ENCODE measurements at places on chromosomes 11 and 22.

- no peak for DNase-seq
These were observed 373.0 kb downstream of the CTTN start for GRCh38 chr11:70771099-70771885.

GRCh38 chr22:20087319-20088262, 7.5 kb downstream of the DGCR8 start:
- no peak for DNase-seq

- DNase-seq, result no peak
These were observed 116.2 kb downstream of the KIAA1671 start for GRCh38 chr22:25068707-25069106.

GRCh38 chr11:118313242-118313641, 8.7 kb downstream of the CD3E start:
- no peak for DNase-seq

DNA sequence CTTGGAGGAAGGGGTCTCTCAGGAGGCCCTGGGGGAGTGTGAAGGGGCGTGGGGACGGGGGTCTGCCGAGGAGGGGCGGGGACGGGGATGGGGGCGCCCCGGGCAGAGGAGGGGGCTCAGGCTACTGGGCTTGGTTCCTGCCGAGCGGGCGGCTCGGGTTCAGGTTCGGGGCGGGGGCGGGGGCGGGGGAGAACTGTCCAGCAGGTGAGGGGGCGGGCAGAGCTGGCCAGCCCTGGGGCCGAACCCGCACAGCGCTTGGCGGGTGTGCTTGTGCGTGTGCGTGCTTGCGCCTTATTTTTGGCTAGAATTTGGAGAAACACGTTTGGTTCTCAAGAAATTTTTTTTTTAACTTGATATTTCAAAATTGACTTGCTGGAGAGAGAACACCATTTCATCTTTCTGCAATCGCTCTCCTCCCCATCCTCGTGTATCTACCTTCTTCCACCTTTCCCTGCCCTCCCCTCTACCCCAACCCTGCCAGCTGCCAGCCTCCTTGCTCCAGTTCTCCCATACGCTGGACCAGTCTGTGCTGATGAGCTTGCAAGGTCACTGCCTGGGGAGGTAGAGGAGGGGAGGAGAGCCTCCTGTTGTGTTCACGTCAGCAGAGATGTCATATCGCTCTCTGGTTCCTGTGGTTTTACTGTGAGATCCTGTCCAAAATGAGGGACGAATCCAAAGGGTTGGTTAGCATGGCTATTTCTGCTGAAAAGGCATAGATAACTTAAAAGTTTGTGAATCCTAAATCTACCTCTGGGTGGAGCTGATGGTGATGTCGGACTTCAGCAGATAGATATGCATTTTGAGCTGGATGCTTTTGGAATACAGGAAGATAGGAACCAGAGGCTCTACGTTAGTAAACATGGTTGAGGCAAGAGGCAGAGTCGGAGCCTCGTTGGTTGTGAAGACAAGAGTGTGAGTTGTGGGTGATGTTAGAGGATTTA, 668 bp downstream of the MADD start:
- DNase-seq, result peak; percentile 64

DNA sequence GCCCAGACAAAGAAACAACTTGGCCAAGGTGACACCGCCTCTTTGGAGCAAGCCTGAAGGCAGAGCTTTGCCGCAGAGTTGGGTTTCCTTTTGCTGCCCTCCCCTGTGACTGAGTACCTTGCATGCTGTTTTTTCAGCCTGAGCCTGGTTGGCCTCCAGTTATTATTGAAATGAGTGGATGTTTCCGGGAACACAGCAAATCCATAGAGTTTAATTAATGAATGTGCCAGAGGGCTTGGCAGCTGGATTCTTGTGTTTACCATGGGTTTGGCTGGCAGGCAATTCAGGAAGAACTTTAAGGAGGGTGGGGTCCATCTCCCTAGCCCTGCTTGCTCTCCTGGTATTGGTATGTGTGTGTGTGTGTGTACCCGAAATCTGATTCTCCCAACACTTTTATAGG, 65.6 kb upstream of the CRYBB3 start:
- peak; percentile 50 for DNase-seq

GRCh38 chr11:17013548-17014320, 480 bp downstream of the PLEKHA7 start:
- peak; percentile 74 for DNase-seq

DNA sequence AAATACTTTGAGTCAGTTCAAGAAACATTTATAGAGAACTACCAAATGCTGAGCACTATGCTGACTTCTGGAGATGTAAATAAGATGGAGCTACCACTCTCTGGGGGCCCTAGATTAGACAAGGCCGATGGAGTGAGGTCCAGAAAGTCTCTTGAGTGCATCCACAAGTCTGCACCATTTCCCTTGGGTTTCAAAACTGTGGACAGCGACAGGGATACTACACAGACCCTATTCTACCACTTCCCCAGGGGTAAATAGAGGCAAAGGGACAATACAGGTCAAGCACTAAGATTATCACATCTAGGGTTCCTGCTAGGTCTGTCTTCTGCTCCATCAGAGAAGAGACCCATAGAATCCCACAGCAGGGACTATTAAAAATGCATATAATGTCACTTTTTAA, 183.2 kb downstream of the GRIA4 start:
- no peak for DNase-seq

DNA sequence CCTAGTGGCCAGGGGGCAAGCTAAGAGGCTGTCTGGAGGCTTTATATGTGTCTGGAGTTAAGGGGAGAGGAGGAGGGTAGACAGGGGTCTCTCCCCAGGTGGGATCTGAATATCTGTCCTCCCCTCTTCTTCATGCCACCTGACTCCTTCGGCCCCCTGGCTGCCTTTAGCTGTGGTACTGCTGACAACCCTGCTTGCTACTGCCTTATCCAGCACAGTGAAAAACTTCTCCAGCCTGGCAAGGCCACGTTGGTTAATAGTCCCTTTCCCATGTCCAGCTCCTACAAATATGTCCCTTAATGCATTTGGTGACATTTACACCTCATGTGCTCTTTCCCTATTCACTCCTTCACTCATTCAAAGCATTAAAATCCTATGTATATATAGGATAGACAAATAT, 42.4 kb upstream of the NNMT start:
- no peak for DNase-seq

GRCh38 chr22:17501679-17502285, 61.5 kb upstream of the SLC25A18 start:
- DNase-seq, result peak; percentile 56

GRCh38 chr11:102495161-102496042, 35.1 kb downstream of the MMP7 start:
- peak; percentile 73 for DNase-seq

DNA sequence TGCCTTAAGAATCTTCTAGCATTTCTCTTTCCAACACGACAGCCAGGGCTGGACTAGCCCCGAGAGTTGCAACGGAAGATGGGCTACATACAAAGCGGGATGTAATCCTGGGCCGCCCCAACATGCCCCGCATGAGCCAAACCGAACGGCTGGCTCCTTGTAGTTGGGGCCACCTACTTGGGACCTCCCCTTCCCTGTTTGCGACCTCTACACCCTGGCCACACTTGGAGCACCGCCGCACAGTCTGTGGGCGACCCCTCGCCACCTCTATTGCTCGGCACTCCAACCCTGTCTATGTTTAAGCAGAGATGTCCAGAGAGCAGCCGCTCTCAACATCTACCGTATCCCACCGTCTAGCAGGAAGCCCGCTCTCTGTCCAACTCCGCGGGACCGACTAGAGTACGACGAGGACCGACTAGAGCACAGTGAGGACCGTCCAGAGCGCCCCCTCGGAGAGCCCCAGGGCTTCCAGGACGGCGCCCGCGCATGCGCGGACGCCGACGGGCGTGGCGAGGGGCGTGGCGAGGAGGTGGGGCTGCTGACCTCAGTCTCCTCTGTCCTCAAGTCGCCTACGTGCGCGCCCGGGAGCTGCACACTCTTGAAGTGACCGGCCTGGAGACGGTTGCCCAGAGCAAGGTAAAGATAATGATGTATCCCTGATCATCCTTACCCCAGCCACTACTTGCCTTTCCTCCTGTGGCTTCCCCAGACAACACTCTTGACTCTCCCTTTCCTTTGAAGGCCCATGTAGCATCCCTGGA, 32.3 kb downstream of the NEAT1 start:
- DNase-seq, result peak; percentile 91

GRCh38 chr22:27801616-27802345, at the start of gene MN1:
Gene MN1, minus strand, starts transcription at chr22:27801756. Its CDS starts 1,213 bp downstream, at chr22:27800543.
- no peak for DNase-seq

DNA sequence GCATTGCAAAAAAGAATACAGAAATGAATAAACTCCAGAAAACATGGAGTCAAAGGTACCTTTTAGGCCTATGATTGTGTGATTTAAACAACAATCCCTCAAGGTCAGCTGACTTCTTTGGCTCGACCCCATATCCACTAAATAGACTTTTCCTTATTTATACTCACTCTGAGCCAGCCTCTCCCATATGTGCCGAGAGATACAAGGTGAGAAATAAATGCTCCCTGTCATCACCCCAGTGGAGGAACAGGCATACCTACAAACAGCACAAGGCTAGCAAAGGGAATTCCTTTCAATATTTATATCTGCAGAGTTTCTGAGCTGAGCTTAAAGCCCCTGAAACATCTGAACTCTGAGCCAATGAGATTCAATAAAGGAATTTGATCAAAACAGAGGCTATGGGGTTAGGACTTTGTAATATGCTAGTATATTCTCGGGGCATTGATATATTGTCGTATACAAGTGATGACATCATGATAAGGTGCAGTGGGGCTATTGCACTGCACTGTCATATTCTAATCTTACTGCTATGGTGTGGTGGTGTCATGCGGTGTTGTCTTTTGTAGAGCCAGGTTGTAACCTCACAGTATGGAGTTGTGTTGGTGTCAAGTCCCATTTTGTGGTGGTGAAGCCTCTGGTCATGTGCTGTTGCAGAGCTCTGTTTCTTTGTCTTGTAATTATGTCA, 56.0 kb upstream of the GALNT18 start:
- no peak for DNase-seq

DNA sequence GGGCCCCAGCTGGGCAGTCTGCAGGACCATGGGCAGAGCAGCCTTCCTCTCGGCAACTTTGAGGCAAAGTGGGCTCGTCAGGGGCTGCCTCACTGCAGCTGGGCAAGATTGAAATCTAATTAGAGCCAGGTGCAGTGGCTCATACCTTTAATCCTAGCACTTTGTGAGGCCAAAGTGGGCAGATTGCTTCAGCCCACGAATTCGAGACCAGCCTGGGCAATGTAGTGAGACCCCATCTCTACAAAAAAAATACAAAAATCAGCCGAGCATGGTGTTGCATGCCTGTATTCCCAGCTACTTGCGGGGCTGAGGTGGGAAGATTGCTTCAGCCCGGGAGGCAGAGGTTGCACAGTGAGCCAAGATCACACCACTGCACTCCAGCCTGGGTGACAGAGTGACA, 34.2 kb downstream of the ARHGAP8 start:
- DNase-seq, result no peak

DNA sequence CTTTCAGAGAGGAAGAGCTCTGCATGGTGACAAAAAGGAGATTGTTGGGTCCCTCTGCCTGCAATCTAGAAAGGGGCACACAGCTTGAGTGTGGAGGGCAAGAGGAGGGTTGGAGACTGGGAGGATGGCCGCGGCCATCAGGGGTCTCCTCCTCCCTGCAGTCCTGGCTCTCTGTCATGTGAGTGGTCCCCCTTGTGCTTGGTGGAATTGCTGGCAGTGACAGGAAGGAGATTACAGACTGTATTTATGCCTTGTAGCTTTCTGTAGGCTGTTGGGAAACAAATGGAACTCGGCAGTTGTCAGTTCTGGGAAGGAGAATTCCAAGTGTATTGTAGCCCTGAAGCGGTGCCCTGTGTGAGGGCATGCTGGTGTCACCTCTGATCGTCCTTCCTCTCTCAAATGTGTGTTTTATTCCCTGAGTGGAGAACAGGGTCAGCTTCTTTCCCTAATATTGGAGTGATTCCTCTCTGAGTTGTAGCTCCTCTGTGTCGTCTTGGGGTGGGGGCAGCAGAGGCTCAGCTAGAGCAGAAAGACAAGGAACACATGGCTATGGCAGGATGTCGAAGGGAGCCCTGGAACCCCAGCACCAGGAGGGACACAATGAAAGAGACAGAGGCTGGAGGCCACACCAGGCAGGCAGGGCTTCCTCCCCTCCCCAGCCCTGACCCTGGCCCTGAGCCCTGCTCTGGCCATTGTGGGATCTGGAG, 163.1 kb downstream of the PKNOX2 start:
- no peak for DNase-seq

DNA sequence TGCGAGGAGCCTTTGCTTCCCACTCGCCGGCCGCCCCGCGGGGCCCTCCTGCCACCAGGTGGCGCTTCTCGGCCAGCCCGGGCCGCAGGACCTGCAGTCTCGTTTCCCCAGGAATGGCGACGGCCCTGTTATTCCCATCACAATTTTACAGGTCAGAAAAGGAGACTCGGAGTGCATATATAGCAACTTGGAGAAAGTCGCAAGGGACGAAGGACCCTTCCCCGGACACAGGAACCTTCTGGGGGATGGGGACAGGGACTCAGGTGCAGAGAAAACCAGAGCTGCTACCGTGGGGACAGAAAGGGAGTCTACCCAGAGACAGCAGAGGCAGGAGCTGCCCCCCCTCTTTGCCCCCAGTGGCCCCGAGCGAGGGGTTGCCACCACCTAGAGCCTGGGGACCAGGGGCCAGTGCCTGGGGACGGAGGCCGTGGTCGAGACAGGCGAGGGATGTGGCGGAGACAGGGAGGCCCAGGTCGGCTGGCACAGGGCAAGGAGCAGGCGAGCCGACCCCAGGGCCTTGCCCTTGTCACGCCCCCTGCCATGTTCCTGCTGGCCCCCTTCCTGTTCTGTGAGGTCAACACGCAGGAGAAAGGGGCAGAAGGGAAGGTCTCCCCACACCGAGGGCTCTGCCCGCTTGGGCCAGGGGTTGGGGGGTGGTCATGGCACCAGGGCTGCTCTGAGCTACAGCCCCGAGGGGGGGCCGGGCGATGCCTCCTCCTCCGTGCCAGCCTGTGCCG, 3.5 kb upstream of the KRTAP5-6 start:
- DNase-seq, result peak; percentile 64

DNA sequence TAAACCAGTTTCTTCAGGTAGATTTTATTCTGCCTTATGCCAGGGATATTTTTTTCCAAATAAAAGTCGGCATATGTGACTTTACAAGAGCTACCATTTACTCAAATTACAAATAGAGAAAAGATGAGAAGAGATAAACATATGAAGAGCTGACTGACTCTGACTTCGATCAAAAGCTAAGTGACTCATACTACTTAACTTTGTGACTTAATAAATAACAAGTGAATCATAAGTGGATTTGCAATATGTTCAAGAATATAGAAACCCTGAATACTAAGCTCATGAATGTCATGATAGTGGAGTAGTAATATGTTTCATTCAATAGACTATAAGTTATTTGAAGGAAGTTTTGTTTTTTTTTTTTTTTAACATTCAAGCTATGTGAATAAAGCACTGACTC, 130.5 kb upstream of the ANO3 start:
- no peak for DNase-seq

GRCh38 chr11:15663777-15664218, 549.1 kb downstream of the INSC start:
- peak; percentile 48 for DNase-seq

GRCh38 chr11:120400564-120401364, 64.6 kb downstream of the ARHGEF12 start:
- no peak for DNase-seq

GRCh38 chr11:116579031-116579653, 193.6 kb downstream of the BUD13 start:
- no peak for DNase-seq

Measured in NCI-H146 (cell line).